ENCODE measurements at places on chromosomes 4 and X.

DNA sequence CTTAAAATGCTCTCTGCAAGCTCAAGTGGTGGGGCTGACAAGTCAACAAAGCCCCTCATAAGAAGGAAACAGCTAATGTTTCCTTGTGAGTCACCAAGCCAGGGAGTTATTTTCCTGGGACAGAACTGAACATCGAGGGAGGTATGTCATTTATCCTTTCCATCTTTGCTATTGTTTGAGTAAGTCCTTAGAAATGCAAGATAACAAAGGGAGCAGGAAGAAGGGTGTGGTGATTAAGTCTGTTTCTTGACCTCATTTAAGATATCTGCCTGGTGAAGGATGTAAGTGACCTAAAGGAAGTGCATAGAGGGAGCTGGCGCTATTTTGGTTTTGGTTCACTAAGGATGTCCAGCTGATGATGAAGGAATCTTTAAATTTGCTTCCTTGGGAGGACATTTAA lies 39.9 kb downstream of the ATG4A start:
- DNase-seq = no peak

GRCh38 chr4:159142241-159142640 lies 39.4 kb downstream of the RAPGEF2 start:
- DNase-seq = no peak

DNA sequence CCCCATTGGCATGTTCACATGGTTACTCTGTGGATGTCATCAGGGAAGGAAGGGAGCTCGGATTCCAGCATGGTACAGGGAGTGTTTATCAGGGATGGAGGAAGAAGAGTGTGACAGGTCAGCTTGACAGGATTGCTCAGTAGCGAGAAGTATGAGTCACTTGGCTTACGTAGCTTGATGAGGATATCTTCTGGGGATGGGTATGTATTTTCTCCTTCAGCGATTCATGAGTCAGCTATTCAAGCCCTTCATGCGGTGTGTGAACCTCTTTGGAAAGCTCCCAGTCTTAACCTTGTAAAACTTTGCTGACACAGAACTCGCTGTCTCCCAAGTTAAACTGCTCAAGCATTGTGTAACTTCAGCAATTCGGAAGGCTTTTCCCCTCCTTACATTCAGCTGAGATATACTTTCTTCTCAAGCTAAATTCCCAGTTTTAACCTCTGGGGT lies 275.4 kb downstream of the ARHGAP10 start:
- DNase-seq = no peak

GRCh38 chr4:153333874-153334273 lies 10.6 kb upstream of the MND1 start:
- DNase-seq = no peak

DNA sequence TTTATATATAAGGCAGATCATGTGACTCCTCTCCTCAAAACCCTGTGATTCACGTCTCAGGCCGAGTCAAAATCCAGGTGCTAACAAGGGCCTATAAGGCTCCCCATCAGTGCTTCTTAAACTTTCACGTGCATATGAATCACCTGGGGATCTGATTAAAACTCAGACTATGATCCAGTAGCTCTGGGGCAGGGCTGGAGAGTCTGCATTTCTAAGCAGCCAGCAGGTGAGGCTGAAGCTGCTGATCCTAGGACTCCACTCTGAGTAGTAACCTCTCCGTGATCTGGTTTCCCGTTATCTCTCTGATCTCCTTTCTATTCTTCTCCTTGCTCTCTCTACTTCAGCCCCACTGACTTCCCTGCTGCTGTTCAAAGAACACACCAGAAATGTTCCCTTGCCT lies 252.4 kb upstream of the RPS6KA3 start:
- DNase-seq = no peak

DNA sequence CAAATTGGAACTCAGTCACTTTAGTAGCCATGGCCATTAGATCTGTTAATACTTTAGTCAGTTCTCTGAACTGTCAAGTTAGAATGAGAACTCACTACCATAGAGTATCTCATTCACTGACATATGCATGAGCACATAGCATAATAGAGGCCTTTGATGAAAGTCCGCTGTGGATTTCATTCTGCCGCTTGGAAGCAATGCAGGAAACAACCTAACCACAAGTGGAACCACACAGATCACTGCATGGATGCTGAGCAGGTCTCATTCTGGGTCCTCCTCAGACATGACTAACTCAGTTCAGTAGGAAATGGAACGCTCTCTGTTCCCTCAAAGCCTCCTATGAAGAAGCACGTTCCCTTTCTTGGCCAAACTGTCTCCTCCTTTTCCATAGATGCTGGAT lies 1624.8 kb upstream of the TENM3 start:
- DNase-seq = no peak

DNA sequence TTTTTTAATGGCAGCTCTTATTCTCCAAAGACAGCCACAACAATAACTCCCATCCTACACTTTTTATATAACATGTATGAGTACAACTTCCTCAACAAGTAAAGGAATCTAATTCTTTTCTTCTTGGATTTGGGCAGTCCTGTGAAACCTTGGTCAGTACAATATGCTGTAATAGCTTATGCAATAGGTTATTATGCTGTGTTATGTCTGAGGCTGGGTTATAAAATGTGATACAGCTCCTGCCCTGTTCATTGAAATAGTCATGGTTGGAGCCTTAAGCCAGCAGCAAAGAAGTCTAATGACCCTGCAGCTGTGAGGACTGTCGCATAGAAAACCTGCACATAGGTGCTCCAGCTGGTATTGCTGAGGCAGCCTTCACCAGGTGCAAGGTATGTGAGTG lies 215.8 kb upstream of the RASGEF1B start:
- no peak for DNase-seq

GRCh38 chr4:14264437-14264836 lies 636.9 kb upstream of the BOD1L1 start:
- DNase-seq = no peak

- DNase-seq = no peak
Measured at GRCh38 chr4:153950100-153950979, 161.5 kb upstream of the SFRP2 start.

GRCh38 chr4:26000274-26000950 lies 86.4 kb downstream of the SMIM20 start:
- DNase-seq = no peak

- peak; percentile 88 for DNase-seq
Measured at GRCh38 chr4:168831919-168832762, 177.9 kb downstream of the CBR4 start.

GRCh38 chr4:108828620-108829019 lies 65.8 kb upstream of the ETNPPL start:
- no peak for DNase-seq

DNA sequence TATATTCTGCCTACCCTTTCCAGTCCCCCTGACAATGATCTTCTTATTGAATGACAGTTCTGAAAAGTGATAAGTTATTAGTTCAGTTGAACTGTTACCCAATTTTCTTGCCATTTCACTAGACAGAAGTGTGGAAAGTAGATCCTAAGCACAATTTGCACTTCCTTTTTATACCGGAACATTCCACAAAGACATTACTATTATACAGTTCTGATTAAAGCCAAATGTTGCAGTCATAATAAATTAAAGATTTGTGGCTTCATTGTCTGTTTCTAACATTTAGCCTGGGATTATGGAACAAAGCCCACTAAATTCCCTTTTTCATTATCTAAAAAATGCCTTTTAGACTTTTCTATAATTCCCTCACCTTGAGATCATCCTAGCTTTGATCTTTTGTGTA lies 13.8 kb downstream of the SH3BGRL start:
- no peak for DNase-seq

GRCh38 chrX:149510386-149510785 lies 5.3 kb upstream of the IDS start:
- no peak for DNase-seq

- DNase-seq = no peak
Measured at GRCh38 chrX:114903618-114904017, 113.8 kb downstream of the IL13RA2 start.

DNA sequence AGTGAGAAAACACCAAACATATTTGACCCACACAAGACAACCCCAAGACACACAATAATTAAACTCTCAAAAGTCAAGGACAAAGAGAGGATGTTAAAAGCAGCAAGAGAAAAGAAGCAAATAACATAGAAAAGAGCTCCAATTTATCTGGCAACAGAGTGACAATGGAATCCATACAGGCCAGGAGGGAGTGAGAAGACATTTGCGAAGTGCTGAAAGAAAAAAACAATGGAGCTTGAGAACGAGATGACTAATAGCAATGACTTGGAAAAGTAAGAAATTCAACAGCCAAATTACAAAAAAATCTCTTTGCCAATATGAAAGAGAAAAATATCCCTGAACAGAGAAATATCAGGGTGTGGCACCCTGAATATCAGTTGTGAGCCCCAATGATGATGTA lies 61.6 kb downstream of the MAD2L1 start:
- DNase-seq = no peak

GRCh38 chrX:54826598-54826997 lies 19.1 kb downstream of the MAGED2 start:
- no peak for DNase-seq

DNA sequence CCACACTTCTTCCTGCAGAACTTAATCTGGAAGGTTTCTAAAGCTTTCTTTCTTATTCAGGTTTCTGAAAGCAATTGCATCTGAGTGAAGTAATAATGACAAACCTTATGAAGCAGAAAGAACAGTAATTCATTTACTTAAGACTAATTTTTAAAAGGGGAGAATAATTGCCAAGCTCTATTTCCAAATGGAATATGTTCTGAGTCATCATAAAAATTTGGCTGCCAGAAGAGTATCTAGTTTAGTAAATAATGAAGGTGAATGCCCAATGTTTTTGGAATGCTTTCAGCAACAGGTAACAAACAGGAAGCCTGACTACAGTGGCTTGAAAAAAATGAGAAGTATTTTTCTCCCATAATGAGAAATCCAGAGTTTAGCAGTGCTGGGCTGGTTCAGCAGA lies 227.3 kb upstream of the TET2 start:
- DNase-seq = no peak

DNA sequence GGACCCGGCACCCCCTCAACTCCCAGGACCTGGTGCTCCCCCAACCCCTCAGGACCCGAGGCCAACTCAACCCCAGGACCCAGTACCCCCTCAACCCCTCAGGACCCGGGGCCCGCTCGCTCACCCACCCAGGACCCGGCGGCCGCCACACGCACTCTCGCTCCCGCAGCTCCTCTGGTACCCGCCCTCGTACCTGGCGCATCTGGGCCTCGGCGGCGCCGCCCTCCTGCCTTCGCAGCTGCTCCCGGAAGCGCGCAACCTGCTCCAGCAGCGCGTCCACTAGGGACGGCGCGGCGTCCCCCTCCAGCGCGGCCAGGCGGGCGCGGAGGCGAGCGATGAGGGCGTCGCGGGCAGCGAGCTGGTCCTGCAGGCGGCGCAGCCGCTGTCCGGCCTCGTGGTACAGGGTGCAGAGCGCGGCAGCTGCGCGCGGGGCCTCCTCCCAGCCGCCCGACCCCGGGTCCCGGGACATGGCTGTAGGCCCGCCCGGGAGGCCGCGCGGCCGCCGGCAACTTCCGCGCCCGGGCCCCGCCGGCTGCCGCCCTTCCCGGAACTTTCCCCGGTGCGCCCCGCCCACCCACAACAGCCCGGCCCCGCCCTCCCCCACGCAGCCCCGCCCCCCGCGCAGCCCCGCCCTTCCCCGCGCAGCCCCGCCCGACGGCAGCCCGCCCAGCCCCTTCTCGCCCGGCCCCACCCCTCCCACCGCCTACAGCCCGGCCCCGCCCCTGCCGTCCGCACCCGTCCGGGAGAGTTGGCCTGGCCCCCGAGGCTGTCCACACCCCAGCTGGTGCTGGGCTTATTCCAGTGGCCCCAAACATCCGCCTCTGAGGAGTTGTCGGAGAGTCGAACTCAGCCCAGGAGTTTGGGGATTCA lies at the start of gene TNIP2:
TNIP2 (minus strand) TSS at position 516 of the 870 bp plus-strand sequence; CDS start at position 469, 47 bp downstream.
- peak; percentile 59 for DNase-seq

DNA sequence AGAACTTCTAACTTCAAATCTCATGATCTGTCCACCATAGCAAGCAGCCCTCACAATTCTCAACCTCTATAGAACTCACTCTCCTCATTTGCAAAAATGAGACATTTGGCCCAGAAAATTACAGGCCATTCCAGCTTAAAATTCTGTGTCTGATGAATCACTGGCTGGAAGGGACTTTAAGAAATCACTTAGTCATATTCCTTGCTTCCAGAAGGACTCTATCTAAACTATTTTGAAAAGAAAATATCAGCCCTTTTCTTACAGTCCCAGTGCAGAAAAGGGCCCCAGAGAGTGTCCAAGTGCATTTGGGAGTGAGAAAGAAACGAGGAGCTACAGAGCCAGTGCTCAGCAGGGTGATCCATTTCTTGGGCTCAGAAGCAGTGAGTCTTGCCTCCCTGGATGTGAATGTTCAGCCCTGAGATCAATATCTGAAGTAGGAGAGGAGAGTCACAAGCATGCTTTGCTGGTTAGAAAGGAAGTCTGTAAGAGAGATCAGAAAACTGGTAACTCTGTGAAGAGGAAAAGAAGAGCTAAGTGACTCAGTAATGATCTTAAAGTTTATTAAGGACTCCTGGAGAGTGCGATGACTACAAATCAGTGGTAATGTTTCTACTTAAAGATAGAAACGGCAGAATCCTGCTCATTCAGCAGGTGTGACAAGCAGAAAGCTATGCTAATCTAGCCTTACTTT lies 139.8 kb downstream of the PALLD start:
- DNase-seq = no peak

GRCh38 chrX:150504397-150505182 lies 63.8 kb upstream of the MTM1 start:
- DNase-seq = no peak

- DNase-seq = no peak
Measured at GRCh38 chr4:99029852-99030251, 34.3 kb downstream of the METAP1 start.

DNA sequence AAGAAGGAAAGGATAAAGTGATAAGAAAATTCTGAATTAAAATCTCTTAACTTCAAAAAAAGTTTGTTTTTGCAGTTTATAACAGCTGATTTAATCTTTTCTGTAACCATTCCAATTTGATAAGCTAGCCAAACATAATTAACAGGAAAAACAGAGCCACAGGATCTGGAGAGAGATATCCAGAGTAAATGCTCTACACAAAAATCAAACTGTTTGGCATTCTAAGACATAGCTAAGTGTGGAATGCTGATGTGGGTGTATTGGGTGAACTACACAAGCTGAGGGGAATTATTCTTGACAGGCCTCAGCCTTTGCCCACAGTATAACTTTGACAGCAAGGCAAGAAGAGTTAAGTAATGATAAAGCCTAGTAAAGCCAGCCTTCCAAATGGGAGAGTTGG lies 184.8 kb downstream of the GABRG1 start:
- DNase-seq = no peak

DNA sequence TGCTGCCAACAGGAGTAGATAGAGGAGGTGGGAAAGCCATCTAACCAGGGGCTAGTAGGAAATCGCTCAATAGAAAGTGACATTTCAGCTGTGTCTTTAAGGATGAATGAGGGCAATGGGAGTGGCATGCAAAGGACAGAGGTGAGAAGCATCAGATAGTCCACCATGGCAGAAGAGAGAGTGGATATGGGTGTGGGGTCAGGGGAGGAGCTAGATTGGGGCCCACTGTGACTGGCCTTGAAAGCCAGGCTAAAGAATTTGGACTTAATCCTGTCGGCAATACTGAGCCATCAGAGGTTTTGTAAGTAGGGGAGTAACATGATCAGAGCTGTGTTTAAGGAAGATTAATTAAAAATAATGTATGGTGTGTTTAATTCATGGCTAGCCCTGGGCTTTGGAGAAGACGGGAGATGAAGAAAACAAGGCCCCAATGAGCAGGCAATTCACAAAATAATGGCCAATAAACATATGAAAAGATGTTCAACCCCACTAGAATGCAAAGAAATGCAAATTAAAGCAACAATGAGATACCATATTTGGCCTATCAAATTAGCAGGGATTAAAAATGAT lies 98.1 kb upstream of the PJA1 start:
- no peak for DNase-seq

- no peak for DNase-seq
Measured at GRCh38 chr4:176002007-176002613, 63.5 kb upstream of the WDR17 start.

Measured in breast epithelium (tissue), 4 donors.